Stimulated activated CD8-positive, alpha-beta memory T cell treated with anti-CD3 and anti-CD28 coated beads, Interleukin-4, amount 100 ng/mL, for 4 hours (primary cell): ENCODE measurements at places on chromosomes 16 and 17.

- no peak for DNase-seq
These were observed 136.4 kb downstream of the WWOX start for GRCh38 chr16:78235876-78236275.

GRCh38 chr16:83355570-83356218, 452.1 kb upstream of the HSBP1 start:
- no peak for DNase-seq

DNA sequence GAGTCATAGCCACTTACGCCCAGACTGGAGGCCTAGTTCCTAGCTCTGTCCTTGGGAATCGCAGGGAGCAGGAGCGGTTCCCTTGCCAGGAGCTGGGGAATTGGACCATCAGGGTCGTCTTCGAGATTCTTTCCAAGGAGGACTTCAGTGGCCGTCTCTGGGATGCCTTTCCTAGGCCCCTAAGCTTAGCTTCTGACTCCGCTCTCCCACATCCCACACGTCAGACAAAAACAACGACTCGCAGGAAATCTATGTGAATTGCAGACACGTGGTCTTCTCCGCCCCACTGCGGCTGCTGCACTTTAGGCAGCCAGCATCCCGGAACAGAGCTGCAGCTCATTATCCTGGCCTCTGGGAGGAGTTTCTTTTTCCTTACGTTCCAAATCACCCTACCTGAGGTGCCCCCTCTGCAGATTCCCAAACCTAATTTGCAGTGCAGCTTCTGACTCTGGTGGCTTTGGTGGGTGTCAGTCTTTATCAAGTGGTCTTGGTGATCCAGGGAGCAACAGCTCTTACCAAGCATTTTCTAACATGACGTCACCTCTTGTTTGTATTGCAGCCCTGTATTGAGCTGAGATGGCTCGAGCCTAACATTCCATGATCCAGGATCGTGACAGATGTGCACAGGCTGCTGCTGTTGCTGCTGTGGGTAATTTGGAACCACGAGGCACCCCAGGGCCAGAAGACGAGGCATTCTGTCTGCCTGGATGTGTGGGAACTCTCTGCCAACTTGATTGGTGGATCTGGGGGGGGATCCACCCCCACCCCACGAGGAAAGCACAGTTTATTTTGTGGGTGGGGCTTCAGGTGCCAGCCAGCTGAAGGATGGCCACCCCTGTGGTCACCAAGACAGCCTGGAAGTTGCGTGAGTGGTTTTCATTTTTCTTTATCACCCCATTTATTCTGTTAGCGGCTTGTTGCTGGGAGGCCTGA, 1.1 kb downstream of the KATNB1 start:
- no peak for DNase-seq

DNA sequence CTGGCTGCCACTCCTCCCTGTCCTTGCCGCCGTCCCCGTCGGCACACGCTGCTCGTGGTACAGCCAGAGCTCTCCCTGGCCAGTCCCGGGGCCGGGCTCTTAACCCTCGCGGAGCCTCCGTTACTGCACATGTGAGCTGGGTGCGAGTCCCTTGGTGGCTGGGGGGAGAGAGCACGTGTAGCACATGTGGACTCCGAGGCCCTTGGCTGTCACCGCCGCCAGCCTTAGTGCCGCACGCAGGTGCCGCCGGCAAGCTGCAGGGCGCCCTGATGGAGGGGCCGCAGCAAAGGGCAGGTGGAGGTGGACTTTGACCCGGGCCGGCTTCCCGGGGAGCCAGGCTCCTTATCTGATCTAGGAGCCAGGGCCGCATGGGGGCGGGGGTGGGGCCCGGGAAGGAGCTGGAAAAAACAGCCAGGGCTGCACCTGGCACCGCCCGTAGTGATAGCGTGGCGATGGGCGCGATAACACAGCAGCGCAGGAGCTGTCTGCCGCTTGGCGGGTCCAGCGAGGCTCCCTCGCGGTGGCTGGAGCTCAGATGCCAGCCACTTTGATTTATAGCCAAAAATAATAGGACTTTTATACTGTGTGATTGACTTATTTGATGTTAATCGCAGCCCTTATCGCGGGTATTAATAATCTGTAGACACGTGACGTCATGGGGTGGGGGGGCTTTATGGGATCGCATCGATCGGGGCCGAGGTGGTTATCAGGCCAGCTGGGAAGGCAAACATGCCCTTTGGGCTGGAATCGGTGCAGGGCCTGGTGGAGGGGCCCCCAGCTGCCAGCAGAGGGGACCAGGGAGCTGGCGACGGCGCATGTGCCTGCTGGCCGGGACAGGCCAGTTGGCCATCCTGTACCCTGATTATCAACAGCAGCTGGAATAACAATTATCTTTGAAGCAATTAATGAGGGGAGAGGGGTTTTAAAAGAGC, 35.1 kb downstream of the ZFPM1 start:
- no peak for DNase-seq

DNA sequence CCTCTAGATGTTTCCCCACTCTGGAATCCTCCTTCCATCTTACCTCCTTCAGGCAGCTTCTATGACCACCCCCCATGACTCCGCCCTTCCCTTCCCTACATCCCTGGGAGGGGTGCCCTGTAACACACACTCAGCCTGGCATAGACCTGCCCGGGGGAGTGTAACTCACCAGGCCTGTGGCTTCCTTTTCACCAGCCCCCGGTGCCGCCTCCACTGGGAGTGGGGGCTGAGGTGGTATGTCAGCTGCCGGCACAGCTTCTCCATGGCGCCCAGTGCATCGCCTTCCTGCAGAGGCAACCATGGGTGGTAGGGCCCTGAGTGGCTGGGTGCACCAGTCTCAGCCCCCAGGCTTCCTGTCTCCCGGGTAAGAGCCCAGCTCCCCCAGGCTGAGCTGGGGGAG, 32.3 kb downstream of the TRPV2 start:
- DNase-seq, result no peak

DNA sequence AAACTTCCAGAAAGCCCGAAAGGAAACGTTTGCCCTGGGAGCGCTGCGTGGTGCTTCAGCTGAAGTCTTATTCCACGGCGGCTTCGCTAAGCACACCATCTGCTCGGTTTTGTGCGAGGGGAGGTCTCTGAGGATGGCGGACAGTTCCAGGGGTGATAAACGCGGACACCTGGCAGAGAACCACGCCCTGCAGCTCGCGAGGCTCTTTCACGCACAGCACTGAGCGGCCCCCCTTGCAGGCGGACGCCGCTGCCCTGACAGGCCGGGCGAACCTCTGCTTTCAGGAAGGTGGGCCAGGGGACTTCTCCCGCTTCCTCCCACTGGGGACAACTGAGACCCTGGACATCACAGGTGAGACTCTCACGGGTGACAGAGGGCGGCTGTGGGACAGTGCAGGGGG, 3.7 kb downstream of the MVD start:
- no peak for DNase-seq

DNA sequence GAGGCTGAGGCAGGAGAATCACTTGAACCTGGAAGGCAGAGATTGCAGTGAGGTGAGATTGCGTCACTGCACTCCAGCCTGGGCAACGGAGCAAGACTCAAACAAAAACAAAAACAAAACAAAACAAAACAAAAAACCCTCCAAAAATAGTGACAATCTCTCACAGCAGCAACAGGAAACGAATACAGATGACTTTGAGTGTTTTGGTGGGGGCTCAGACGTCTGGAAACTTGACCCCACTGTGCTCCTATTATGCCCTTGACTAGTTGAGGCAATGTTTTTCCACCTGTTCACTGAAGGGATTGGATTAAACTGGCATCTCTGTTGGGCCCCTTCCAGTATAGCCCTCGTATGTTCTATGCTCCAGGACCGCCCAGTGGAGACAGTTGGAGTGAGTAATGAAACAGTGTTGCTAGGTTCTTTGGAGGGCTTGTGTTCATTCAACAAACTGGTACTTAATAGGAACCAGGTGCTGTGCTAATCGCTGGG, 167.0 kb downstream of the UTP18 start:
- DNase-seq, result no peak

DNA sequence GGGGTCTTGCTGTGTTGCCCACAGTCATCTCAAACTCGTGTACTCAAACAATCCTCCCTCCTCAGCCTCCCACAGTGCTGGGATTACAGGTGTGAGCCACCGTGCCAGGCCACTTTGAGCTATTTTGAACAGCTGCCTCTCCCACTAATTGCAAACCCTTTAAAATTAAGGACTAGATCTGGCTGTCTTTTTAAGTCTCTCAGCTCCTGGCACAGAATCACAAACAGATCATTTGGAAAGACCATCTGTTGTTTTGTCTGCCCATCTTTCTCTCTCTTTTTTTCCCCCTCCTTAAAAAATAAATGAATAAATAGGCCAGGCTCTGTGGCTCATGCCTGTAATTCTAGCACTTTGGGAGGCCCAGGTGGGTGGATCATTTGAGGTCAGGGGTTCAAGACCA, 10.9 kb upstream of the STAT3 start:
- DNase-seq, result no peak

GRCh38 chr16:2520784-2521531, 787 bp downstream of the AMDHD2 start:
- no peak for DNase-seq

GRCh38 chr17:8287651-8288335, 677 bp upstream of the RANGRF start:
- no peak for DNase-seq

DNA sequence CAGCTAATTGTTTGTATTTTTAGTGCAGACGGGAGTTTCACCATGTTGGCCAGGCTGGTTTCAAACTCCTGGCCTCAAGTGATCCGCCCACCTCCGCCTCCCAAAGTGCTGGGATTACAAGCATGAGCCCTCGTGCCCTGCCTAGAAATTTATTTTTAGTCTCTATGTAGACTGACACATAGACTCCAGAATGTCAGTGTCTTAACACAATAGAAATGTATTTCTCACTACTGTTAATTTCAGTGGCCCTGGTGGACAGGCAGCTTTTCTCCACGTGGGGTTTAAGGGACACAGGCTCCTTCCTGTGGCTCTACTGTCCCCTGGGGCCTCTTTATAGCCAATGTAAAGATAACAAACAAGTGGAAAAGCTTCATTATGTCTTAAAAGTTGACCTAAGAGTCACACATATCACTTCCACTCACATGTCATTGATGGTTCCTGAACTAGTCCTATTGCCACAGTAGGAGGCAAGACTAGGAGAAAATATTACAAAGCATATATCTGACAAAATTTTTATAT, 43.8 kb downstream of the COPRS start:
- DNase-seq, result no peak

GRCh38 chr16:83915081-83915480, 16.2 kb downstream of the MLYCD start:
- no peak for DNase-seq

DNA sequence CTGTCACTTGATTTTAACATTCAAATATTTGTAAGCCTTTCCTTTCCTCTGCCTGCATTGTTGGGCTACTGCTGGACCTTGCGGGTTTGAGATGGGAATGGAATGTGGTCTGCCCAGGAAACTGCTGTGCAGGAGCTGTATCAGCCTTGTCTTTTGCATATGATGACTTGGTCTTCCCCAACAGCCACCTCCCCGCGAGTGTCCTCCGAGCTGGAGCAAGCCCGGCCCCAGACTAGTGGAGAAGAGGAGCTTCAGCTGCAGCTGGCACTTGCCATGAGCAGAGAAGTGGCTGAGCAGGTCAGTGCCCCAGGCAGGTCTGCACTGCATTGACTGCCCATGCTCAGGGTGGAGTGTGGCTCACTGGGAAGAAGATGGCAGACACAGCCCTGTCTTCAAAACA, 52.8 kb downstream of the B9D1 start:
- no peak for DNase-seq

GRCh38 chr16:47506800-47507199, 45.7 kb downstream of the PHKB start:
- no peak for DNase-seq

- no peak for DNase-seq
These were observed 130.6 kb upstream of the SDK2 start for GRCh38 chr17:73774852-73775251.

GRCh38 chr16:58449768-58450167, 50.2 kb upstream of the NDRG4 start:
- no peak for DNase-seq

DNA sequence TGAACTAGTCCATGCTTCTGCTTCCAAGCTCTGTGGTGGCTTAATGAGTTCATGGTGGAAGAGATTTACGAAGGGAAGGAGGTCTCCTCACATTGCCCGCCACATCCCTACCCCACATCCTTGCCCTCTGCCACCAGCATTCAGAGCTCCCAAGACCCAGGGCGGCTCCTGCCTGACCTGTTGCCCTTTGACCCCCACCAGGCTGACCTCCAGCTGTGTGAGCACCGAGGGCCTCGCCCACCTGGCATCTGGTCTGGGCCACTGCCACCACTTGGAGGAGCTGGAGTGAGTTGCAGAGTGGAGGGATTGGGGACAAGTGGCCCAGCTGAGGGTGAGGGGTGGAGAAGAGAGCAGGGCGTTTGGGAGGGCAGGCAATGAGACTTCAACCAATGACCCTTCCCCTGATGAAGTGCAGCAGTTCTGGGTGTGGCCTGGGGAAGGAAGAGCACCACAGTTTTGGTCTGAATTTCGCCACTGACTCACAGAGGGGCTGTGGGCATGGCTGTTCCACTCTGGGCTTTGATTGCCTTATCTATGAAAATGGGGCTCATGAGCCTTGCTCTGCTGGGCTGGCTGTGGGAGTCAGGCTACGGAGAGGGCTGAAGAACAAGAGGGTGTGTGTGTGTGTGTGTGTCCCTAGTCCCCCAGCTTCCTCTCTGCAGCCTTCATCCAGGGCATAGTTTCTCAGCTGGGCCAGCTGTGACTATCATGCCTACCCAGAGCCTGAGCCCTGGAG, 22.6 kb upstream of the CPNE2 start:
- DNase-seq, result no peak

DNA sequence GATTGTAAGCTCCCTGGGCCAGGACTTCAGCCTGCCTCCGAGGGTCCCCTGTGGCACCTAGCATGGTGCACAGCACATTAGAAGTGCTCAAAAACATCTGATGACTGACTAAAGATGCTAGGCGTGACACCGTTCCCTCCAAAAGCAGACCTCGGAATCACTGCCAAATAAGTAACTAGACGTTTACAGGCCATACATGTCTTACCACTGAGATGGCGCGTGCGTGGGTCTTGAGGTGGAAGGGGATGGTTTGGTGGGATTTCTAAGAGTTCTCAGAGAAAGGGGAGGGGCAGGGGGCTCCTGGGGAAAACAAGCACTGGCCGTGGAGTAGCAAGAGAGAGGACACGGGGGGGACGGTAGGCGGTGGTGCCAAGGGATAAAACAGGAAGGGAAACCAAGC, 12.4 kb downstream of the MPO start:
- no peak for DNase-seq

GRCh38 chr17:57995076-57995956, 7.3 kb upstream of the VEZF1 start:
- no peak for DNase-seq

DNA sequence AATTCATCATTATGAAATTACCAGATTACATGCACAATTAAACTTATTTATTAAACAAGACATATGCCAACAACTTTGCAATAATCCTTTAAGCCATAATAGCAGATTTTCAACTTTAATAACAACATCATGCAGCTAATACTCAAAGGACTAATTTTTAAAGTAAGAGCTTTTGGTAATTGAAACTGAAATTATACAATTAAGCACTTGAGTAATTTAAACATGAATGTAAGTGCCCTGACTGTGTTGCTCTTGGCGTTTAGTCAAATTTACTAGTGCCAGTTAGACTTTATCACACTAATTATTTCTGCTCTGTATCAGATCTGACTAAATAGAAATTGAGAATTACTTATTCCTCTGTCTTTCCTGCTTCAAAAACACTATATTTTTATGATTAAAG, 46.8 kb upstream of the PSMD7 start:
- DNase-seq, result no peak

GRCh38 chr16:50902457-50902856, 160.6 kb downstream of the CYLD start:
- no peak for DNase-seq

- no peak for DNase-seq
These were observed 116.2 kb upstream of the ELAC2 start for GRCh38 chr17:13134076-13134475.

- no peak for DNase-seq
These were observed 1498.3 kb downstream of the CDH11 start for GRCh38 chr16:63623551-63624039.

GRCh38 chr16:54233615-54234014, 53.0 kb downstream of the IRX3 start:
- no peak for DNase-seq
